ENCODE measurements at places on chromosomes 1 and 21.

DNA sequence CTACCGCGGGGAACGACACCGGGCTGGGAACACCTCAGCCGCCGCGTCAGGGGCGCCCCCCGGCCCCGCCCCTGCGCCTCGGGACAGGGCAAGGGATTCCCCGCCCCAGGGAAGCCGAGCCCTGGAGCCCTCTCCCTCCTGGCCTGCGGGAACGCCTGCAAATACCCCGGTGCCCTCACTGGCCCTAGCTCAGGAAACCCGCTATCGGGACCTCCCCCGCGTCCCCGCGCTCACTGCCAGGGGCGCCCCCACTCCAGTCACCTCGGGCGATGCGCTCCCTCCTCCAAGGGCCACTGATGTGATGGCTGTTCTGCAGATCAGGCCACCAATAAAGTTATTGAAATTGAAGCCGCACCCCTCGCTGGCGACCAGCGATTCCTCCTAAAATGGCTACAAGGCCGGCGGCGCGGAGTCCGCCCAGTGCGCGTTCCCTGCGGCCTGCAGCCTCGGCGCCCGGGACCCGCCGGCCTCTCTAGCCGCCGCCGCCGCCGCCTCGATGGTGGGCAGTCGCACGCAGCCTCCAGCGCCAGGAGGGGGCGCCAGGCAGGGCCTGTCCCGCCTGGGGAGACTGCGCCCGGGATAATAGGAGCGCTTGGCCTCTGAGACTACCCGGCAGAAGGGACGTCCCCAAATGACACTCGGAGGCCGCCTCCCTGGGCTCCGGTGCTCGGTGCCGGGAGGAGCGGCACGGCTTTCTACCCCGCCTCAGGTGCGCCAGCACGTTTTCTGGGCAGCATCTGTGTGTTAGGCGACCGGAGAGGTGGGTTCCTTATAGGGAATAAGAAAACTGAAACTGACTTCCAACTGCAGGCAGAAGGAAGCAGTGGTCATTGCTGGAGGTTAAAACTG, at the start of gene PRKAB2:
PRKAB2 (minus strand) TSS at position 303 of the 849 bp plus-strand sequence. CDS start 326 bp downstream, outside the sequence.
- peak; percentile 78 for DNase-seq

- no peak for DNase-seq
Measured at GRCh38 chr1:77803371-77803770, 23.9 kb downstream of the MIGA1 start.

DNA sequence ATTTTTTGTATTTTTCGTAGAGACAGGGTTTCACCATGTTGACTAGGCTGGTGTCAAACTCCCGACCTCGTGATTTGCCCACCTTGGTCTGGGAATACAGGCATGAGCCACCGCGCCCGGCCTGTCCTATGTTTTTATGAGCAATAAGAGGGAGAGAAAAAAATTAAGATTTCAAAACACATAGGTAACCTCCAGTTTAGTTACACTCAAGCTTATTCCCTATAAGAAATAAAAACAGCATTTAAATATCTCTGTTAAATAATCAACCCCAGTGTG, 7.1 kb downstream of the RSBN1 start:
- no peak for DNase-seq

- peak; percentile 28 for DNase-seq
Measured at GRCh38 chr21:38982096-38982495, 176.4 kb downstream of the ETS2 start.

GRCh38 chr1:44786138-44786840, 1.7 kb downstream of the BEST4 start:
- peak; percentile 76 for DNase-seq

DNA sequence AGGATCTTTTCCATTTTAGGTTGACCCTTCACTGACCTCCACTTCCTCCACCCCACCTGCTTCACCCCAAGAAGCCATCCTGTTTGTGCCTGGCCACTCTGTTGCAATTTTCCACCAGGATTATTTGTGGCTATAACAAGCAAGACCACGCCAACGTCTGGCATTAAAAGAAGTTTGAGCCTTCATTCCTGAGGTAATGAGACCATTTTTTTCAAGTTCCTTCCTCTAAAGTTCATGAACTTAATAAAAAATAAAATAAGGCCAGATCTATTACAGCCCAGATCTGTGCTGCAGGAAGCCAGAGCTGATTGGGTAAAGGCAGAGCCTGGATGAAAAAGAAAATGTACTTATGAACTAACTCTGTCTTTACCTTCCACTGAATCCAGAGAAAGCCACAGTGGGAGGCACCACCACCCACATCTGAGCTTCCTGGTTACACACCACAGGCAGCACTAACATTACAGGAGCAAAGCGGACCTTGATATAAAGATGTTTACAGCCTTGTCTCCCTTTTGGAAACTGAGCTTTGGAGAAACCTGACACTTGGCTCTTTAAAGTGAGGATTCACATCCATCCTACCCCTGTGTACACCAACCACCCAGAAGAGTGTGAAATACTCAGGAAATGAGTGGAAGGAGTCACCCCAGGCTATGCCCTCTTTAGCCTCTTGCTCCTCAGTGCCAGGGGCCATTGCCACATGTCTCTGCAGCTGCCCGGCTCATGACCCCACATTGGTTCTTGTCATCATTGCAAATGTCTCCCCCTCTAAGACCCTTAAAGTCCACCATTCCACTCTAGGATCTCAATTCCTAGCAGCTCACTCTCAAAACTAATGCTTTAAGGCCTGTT, 293.6 kb downstream of the PLPP3 start:
- no peak for DNase-seq

- no peak for DNase-seq
Measured at GRCh38 chr1:191875994-191876393, 282.3 kb upstream of the RGS18 start.

DNA sequence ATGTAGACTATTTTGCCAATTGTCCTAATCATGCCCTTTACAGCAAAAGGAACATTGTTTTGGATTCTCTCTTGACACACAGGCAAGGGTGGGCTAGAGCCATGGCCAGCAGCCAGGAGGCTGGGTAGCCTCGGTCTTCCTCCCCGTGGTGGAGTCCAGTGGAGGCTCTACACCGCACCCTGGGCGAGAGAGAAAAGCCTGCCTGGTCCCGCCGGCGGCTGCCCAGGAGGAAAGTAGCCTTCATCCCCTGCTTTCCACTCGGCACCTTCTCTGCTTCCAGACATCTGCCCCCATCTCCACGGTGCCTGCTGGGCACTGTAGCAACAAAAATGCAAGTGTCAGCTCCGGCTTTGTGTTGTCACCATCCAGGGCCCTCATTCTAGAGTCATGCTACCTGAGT, 21.6 kb downstream of the PROK1 start:
- DNase-seq = no peak

DNA sequence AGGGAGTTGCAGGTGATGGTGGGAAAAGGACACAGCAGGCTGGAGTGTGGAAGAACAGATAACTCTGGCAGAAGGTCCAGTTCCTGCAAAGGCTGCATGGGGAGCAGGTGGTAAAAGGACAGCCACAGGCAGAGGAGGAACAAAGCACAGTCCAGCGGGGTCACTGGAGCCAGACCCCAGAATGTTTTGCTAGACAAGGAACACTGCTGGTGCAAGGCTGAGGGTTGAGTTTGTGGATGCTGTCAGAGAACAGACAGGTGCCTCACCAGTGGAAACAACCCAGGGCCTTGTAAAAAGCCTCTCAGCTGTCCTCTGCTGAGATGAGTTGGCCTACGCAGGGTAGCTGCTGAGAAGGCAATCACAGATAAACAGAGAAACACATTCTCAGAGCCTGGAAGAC, 101.7 kb downstream of the SSBP3 start:
- DNase-seq = no peak

GRCh38 chr1:2300004-2300771, 72.1 kb downstream of the SKI start:
- DNase-seq = no peak

DNA sequence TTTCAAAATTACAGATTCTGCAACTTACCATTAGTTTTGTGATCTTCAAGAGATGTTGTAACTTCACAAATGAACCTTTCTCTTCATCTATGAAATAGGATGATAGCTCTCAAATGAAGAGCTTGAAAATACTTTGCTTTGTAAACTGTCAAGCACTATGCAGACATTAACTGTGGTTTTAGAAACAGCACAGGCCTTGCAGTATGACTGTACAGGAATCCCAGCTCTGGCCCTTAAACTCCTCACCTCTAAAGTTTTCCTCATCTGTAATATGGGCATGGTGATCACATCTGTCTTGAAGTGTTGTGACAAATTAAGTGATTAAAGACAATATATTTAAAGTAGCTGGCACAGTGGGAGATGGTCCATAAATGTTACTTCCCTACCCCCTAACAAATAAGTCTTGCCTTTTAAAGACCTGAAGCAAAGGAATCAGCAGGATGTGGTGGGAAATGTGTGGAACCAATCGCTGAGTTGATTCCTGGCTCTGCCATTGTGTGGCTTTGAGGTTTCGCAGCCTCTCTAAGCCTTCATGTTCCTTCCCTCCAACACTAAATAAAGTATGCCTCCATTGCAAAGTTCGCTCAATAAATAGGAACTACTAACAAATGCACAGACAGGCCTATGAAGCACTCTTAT, 5.5 kb upstream of the PTP4A2 start:
- DNase-seq = no peak

DNA sequence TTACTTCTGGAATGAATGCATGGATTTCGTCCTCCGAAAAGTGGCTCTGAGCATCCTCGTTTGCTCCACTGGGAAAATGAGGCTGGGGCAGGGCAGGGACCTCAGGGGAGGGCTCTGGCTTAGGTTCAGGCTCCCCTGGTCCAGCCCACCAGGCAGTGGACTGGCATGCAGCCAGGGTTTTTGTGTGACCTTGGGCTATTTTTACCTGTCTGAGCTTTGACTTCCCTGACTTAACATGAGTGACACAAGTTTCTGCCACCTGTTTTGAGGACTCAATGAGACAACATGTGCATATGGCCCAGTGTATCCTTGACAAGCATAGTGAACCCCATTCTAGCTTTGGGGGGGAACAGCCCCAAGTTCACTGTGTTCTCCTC, 32.6 kb upstream of the EDN2 start:
- no peak for DNase-seq

- no peak for DNase-seq
Measured at GRCh38 chr1:116111524-116112021, 374 bp downstream of the MAB21L3 start.

DNA sequence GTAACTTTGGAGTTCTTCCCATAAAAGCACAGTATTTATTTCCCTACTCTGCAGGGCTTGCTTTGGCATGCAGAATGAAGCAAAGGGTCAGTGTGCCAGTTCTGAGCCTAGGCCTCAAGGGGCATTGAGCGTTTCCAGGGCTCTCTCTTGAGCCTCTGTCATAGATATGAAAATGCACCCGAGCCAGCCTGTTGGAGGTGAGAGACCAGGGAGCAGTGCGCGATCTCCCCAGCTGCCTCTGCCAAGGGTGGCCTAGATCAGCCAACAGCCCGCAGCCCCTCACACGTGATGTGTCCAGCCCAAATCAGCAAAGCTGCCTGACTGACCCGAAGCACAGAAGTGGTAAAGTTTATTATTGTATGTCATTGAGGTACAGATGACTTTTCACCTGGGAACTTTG, 63.7 kb downstream of the TENT5C start:
- no peak for DNase-seq

DNA sequence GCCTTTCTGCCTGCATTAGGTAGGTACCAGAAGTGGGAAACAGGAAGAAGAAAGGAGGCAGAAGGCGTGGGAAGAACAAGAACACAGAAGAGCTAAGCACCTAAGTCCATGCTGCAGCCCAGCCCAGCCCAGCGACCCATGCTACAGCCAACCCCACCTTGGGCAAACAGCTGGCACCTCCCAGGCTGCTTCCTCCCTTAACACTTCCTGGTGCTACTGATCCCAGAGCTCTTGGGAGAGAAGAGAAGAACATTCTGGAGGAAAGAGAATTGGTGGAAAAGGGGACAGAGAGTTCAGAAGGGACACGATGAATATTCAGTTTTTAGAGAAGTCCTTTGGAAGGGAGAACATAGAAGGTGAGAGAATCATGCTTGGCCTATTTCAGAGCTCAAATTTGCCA, 28.5 kb downstream of the PLEKHA6 start:
- no peak for DNase-seq

GRCh38 chr21:16815243-16815642, 697.6 kb upstream of the CXADR start:
- no peak for DNase-seq

GRCh38 chr1:54959241-54959640, 21.2 kb upstream of the TMEM61 start:
- DNase-seq = no peak

- no peak for DNase-seq
Measured at GRCh38 chr1:167088746-167089417, 1.3 kb downstream of the GPA33 start.

DNA sequence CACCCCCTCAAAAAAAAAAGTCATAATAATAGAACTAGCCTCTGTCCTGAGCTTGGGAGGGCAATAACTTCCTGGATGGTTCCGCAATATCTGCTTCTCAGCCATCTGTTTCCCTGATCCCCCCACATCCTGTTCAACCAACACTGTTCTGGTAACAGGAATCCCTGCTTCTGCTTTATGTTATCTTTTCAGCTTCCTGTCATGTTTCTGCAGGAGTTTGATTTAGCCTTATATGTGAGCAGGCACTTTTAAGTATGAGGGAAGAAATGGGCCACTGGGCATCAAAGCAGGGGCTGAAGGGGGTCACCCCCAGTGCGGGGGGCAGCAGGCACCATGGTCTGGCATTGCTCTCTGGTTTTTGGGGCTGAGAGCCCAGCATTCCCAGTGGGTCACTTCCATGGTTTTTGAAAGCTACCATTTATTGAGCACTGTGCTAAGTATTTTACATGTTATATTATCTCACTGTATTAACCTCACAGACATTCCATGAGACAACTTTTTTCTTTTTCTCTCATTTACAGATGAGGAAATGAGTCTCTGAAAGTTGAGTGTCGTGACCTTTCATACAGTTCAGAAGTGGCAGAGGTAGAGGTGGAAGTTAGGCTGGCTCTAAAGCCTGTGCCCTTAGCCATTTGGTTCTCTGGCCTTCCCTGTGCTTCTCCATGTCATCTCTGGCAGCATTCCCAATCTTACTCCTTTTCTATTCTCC, 61.9 kb downstream of the DNTTIP2 start:
- no peak for DNase-seq

DNA sequence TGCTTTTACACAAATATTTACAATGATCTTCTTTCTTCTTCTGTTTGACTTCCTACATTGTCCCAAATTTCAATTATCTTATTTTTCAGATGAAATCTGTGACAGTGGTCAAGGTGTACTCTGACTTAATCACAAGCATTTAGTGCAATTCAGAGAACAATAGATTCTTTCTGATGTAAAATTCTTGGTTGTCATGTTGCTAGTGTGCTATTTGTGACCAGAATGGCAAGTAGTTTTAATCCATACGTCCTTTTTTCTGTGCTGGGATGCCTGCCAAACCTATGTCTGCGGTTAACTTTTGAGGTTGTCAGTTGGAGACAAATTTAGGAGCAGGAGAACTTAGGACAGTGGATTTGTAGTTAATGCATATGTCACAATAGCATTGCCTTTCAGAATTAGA, 31.0 kb downstream of the NCAM2 start:
- DNase-seq = no peak

DNA sequence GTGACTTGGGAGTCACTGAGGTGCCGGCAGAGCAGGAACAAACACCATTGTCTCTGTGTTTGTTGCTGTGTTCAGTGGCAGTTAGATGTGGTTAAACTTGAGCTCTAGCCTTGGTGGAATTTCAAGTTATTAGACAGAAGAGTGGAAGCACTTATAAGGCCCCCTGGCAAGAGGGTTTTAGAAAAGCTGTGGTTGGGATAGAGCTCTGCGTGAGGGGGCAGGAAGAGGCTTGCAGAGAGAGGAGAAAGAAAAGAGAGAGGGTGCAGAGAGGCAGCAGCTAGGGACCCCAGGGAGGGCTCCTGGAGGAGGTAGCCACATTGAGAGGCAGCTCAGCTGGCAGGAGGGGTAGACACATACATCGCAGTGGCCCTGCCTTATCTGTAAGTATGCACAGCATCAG, 128.2 kb downstream of the GALNT2 start:
- no peak for DNase-seq

GRCh38 chr1:187045371-187045770, 216.6 kb downstream of the PLA2G4A start:
- DNase-seq = no peak

GRCh38 chr1:209569455-209570207, 13.9 kb upstream of the CAMK1G start:
- DNase-seq = peak; percentile 35

Data from 8988T (cell line).